ENCODE measurements at places on chromosomes 2 and 18. TPM values are rescaled to one million over a fixed set of nuclear protein-coding genes. Genes with fewer than 3 reads are reported as not detected.

The ACMSD gene
- not detected for total RNA-seq

The EML4 gene
- total RNA-seq = 38.3 TPM

The RNF125 gene
- 1.1 TPM for total RNA-seq

The ANKRD30BL gene
- total RNA-seq = not detected

The MCEE gene
- 10.9 TPM for total RNA-seq

The DSC2 gene
- 4.8 TPM for total RNA-seq

The CXCR4 gene
- total RNA-seq = 2.1 TPM

The SERPINB2 gene
- total RNA-seq = 9.9 TPM

The IL36A gene
- total RNA-seq = not detected

The CXCR1 gene
- total RNA-seq = not detected

The NFATC1 gene
- total RNA-seq = 5.9 TPM

The MOGAT1 gene
- total RNA-seq = not detected

The NEU2 gene
- 4.0 TPM for total RNA-seq

The TOGARAM2 gene
- not detected for total RNA-seq

The QPCT gene
- total RNA-seq = not detected

The ERBB4 gene
- total RNA-seq = under 0.01 TPM

The NEB gene
- under 0.01 TPM for total RNA-seq

The MOCOS gene
- total RNA-seq = 5.1 TPM

The EFR3B gene
- total RNA-seq = 4.6 TPM

- no peak for DNase-seq
These were observed 4.0 kb downstream of the NCL start for GRCh38 chr2:231460073-231460835.

GRCh38 chr2:202339071-202339870 lies 36.9 kb upstream of the BMPR2 start:
- peak; percentile 98 for DNase-seq

- DNase-seq = no peak
These were observed 58.7 kb downstream of the MAPRE2 start for GRCh38 chr18:35099911-35100310.

GRCh38 chr2:1603521-1603920 lies 140.8 kb downstream of the PXDN start:
- DNase-seq = no peak

- no peak for DNase-seq
These were observed 385.4 kb downstream of the SOX11 start for GRCh38 chr2:6077585-6077984.

- no peak for DNase-seq
These were observed 48.4 kb upstream of the TNP1 start for GRCh38 chr2:216908300-216908699.

- no peak for DNase-seq
These were observed 218.6 kb downstream of the HRH4 start for GRCh38 chr18:24679062-24679461.

DNA sequence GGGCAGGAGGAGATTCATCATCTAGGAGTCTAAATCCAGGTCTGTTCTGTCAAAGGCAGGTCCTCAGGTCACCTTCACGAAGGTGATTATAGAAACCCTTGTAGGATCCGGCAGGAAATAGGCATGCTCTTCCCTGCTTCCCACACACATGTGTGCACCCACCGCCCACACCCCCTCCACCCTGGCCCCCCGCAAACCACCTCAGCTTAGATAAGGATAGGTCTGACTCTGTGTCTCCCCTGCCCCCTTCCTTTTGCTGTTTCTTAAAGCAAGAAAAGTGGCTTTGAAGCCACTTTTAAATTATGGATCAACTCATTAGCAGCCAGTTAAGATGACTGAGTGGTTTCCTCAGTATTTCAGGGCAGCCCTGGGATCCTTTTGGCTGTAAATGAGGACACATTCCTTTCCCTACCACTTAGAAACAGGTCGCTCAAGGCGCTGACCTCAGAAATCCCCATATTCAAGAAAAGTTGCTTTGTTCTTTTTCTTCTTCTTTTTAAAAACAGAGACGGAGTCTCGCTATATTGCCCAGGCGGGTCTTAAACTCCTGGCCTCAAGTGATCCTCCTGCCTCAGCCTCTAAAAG lies 14.5 kb upstream of the CIB4 start:
- no peak for DNase-seq

GRCh38 chr2:205188239-205189138 lies 493.8 kb upstream of the NRP2 start:
- DNase-seq = no peak

GRCh38 chr2:43131051-43131889 lies 95.1 kb downstream of the ZFP36L2 start:
- peak; percentile 94 for DNase-seq

GRCh38 chr2:144523596-144524117 lies 3.7 kb upstream of the ZEB2 start:
- DNase-seq = no peak

GRCh38 chr2:231929961-231930592 lies 3.9 kb upstream of the NPPC start:
- DNase-seq = no peak

GRCh38 chr18:54162431-54162830 lies 62.0 kb downstream of the MBD2 start:
- DNase-seq = peak; percentile 83

GRCh38 chr2:60095903-60096302 lies 457.6 kb downstream of the BCL11A start:
- DNase-seq = no peak

GRCh38 chr2:134738141-134738870 lies 19.5 kb upstream of the TMEM163 start:
- DNase-seq = no peak

DNA sequence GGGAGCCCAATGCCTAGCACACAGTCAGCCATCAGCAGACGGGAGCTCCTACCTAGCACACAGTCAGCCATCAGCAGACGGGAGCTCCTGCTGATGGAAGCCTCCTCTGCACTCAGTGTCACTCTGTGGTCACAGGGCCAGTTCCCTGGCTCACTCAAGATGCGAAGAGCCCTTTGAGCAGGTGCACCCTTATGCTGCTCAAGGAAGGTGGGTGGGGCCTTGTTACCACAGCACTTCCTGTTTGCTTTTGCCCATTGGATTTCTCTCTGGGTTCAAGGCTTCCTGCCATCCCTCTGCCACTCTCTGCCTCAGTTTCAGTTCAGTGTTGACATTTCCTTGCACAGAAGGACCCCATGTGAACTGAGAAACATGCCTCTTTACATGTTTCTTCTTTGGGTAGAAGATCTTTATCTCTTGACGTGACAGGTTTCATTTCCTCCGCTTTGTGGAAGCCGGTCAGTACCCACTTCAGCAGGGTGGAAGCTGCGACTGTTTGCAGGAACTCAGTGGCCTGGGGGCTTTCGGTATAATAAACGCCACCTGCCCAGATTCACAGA lies 11.6 kb downstream of the TRIB2 start:
- DNase-seq = no peak

DNA sequence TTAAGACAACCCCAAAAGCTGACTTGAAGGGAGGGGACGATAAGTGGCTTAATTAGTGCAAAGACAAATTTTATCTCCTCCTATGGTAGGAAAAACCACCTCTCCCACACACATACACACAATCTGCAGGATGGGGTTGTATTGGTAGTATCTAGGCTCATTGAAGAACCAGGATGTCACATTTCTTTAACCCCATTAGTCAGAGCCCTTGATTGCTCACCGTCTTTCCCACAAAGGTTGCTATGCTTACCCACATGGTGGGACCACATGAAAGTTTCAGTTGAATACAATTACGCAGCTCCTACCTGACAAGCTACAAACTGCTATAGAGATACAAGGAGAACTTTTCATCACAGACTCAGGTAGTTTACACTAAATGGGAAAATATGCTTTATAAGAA lies 765.0 kb upstream of the CELF4 start:
- no peak for DNase-seq

DNA sequence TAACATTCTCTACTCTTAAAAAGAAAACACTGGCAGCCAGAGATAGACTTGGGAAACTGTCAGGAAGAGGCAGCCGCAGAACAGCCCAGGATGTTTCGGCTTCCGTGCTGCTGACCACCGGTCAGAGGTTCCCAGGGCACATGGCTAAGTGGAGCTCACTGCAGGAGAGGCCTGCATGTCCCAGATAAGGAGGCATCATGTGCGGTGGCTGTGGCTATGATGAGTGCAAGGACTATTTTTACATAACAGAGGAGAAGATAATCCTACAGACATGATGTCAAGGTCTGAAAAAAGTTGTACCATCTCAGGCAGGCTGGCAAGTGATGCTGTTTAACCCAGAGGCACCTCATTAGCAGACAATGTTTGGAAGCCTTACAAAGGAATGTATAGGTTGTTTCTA lies 252.3 kb downstream of the CYRIA start:
- no peak for DNase-seq

- no peak for DNase-seq
These were observed 54.5 kb downstream of the BCL11A start for GRCh38 chr2:60498816-60499429.

DNA sequence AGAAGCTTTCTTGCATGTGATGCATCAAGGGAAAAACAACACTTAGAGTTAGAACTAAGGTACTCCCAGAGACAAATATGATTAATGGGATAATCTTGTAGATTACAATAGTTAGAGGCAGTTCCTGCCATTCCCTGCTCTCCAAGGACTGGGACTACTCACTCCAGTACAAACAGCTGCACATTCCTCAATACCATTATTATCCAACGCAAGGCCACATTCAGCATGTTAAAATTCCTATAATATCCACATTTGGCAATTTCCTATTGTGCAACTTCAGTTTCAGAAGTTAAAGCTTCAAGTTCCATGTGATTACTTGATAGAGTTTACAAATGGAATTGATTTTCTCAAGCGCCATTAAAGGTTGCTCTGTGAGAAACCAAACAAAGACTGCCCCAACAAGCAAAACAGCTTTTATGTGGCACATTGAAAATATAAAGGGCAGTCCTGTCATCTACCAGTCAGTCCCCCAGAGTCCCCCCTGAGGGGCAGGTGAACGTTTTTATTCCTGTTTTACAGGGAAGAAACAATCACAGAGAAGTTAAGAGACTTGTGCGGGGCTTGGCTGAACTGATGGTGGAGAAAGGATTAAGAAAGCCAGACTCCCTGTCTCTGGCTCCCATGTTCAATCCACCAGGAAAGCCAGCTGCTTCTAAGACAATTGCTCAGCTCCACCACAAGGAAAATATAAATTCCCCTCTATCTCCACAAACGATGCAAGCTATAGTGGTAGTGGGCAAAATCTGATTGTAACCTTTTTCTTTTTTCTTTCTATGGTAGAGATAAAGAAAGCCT lies 72.6 kb downstream of the TXNL1 start:
- peak; percentile 67 for DNase-seq

GRCh38 chr2:42112418-42112817 lies 56.7 kb upstream of the EML4 start:
- DNase-seq = peak; percentile 43

GRCh38 chr2:48316753-48317750 lies 212.9 kb upstream of the STON1 start:
- no peak for DNase-seq

DNA sequence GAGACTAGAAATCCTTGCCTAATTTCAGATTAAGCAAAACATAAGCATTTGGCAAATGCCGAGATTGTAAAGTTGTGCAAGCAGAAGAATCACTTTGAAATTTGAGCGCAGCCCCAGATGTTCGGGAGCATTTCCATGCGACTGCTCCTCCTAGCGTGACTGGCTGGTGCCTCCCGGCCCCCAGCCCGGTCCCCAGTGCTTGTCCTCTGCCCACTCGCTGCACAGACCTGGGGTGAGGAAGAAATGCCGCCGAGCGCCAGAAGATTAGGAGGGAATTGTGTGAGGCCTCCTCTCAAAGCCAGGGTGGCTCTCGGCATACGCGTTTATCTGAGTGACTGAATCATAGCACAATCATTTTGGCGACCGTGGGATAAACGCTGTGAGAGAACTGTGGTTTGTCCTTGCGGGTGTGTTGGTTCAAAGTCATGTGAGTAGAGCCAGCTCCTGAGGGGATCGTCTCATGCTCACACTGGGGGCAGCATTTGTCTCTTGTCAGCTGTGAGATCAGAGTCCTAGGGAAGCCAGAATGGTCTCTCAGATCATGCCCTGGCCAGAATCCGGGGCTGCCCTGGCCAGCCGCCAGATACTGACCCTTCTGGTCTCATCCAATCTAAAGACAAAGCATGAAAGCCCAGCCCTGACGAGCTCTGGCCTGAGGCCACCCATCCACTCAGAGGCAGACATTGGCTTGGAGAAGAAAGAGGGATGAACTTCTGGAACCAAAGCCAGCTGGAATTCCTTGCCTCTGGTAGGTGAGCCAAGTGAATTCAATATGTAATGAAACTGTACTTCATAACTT lies 189.3 kb downstream of the SH3RF3 start:
- no peak for DNase-seq

- no peak for DNase-seq
These were observed 12.8 kb upstream of the TMEM237 start for GRCh38 chr2:201656102-201656501.

GRCh38 chr18:48260237-48260636 lies 148.9 kb downstream of the ZBTB7C start:
- DNase-seq = no peak

DNA sequence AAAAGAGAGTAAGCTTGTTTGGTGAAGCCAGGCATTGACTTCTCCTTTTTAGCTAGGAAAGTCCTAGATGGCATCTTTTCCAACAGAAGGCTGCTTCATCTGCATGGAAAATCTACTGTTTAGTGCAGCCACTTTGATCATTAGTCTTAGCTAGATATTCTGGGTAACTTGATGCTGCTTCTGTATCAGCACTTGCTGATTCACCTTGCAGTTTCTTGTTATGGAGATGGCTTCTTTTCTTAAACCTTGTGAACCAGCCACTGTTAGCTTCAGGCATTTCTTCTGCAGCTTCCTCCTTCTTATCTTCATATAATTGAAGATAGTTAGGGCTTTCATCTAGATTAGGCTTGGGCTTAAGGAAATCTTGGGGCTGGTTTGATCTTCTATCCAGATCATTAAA lies 639.7 kb downstream of the TDRD15 start:
- DNase-seq = no peak

Measured in PC-3 (cell line).